Karpas-422 (cell line): ENCODE measurements at places on chromosomes 4 and X. TPM values are rescaled to one million over a fixed set of nuclear protein-coding genes. Genes with fewer than 3 reads are reported as not detected.

The IL1RAPL2 gene
- not detected in 2 replicates for total RNA-seq

The SUV39H1 gene
- total RNA-seq: 9.5 and 12.2 TPM in 2 replicates

The LAMP2 gene
- total RNA-seq: 13.7 and 46.1 TPM in 2 replicates

The CXCL6 gene
- not detected in 2 replicates for total RNA-seq

The NXF2 gene
- total RNA-seq: not detected in 2 replicates

The FAAH2 gene
- 0.47 TPM in 1 of 2 replicates, not detected in the other for total RNA-seq
